ENCODE measurements at places on chromosomes 5 and 9. TPM values are rescaled to one million over a fixed set of nuclear protein-coding genes. Genes with fewer than 3 reads are reported as not detected.

- DNase-seq: no peak
- no peaks in the 10 kb centered on the region for H3K36me3 ChIP-seq
Measured at GRCh38 chr9:14311171-14311949, 2.6 kb downstream of the NFIB start.

DNA sequence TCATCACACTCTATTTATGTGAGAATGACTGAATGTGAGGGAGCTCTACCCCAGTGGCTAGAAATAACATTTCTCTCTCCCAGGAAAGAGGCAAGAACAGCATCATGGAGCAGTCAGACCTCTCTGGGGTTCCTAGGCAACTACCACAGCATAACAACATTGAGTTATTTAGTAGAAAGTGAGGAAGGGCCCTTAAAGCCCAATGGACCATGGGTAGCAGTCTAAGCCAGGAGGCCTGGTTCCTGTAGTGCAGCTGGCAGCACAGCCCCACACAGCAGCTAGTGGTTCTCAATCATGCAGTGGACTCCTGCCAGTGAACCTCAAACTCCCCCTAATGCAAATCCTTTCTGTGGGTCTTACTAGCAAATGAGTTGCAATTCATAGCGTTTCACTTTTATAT is 55.3 kb downstream of the SPEF2 start:
- H3K27me3 ChIP-seq: no peaks in the 10 kb centered on the region
- no peak overlapping the region for H3K4me3 ChIP-seq
- peak; percentile 65 for DNase-seq
- H3K36me3 ChIP-seq: peaks cover 30% of the 10 kb centered on the region
- H3K4me1 ChIP-seq: peaks cover 60% of the 10 kb centered on the region
- peak overlapping the region; percentile 77 for H3K27ac ChIP-seq

- peaks cover 44% of the 10 kb centered on the region for H3K36me3 ChIP-seq
- peaks cover 8% of the 10 kb centered on the region for H3K4me1 ChIP-seq
- H3K27ac ChIP-seq: no peak overlapping the region
- no peaks in the 10 kb centered on the region for H3K27me3 ChIP-seq
Measured at GRCh38 chr9:136910901-136911245, 24.6 kb downstream of the TRAF2 start.

DNA sequence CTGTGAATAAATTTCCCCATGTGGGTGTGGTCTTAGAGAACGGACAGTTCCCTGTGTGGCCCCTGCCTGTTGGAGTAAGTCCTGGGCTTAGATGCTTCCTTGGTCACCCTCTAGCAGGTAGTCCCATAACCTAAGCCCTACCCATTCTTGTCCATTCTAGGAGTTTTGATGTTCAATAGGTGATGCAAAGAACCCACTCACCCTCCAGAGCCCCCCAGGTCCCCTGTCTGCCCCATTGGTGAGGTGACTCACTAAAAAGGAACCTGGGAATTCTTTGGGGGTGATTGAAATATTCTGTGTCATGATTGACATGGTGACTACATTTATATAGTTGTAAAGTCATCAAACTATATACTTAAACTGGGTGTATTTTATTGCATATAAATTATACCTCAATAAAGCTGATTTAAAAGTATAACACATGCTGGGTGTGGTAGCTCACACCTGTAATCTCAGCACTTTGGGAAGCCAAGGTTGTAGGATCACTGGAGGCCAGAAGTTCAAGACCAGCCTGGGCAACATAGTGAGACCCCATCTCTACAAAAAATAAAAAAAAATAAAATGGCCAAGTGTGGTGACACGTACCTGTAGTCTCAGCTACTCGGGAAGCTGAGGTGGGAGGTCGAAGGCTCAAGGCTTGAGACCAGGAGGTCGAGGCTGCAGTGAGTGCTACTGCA is 20.8 kb upstream of the GTF3C5 start:
- no peak overlapping the region for H3K27ac ChIP-seq
- H3K4me1 ChIP-seq: no peaks in the 10 kb centered on the region
- H3K4me3 ChIP-seq: no peak overlapping the region
- peaks cover 16% of the 10 kb centered on the region for H3K27me3 ChIP-seq

- H3K4me3 ChIP-seq: no peak overlapping the region
- no peaks in the 10 kb centered on the region for H3K4me1 ChIP-seq
- no peak overlapping the region for H3K27ac ChIP-seq
Measured at GRCh38 chr9:4021621-4022213, 278.2 kb downstream of the GLIS3 start.

DNA sequence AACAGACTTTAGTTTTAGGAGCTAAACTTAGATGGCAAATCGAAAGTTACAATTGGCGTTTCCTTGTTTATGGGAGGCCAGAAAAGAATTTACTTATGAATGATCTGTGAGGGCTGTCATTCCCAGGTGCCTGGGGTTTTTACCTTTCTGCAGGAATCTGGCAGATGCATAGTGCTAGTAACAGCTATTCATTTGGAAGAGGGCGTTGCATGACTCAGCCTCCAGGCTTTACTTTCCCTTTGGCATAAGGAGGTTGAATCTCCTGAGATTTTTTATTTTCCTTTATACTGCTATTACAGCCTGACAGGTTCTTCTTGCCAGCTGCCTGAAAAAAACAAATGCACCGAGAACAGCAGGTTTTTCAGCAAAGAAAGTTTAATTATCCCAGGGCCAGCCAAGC is 30.0 kb downstream of the CARD6 start:
- peaks cover 5% of the 10 kb centered on the region for H3K27me3 ChIP-seq
- H3K27ac ChIP-seq: no peak overlapping the region
- H3K4me3 ChIP-seq: no peak overlapping the region

DNA sequence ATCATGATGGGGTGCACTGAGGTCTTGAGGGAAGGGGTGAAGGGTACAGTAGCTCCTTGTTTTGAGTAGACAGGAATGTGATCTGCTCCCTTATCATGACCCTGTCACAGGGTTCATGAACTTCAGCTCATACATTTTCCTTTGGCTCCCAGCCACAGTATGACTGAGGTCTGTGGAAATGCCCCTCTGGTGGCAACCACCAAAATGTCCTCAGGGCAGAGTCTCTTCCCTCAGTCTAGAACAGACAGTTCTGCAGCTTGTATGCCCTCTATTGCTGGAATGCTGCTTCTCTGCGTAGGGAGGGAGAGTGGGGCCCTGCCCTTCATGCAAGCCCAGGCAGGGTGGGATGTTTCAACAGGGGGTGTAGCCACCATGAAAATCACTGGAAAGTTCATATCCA is 53.8 kb upstream of the SNCAIP start:
- H3K4me3 ChIP-seq: no peak overlapping the region
- no peaks in the 10 kb centered on the region for H3K27me3 ChIP-seq
- no peaks in the 10 kb centered on the region for H3K36me3 ChIP-seq

GRCh38 chr5:172188033-172188892 is at the start of gene STK10:
Gene STK10 (minus strand): TSS chr5:172188224. CDS start chr5:172188042, 182 bp downstream.
- DNase-seq: peak; percentile 94
- no peaks in the 10 kb centered on the region for H3K27me3 ChIP-seq
- H3K36me3 ChIP-seq: peaks cover 25% of the 10 kb centered on the region
- H3K4me3 ChIP-seq: peak within 1 kb of the TSS; percentile 95
- H3K4me1 ChIP-seq: peaks cover 28% of the 10 kb centered on the region

DNA sequence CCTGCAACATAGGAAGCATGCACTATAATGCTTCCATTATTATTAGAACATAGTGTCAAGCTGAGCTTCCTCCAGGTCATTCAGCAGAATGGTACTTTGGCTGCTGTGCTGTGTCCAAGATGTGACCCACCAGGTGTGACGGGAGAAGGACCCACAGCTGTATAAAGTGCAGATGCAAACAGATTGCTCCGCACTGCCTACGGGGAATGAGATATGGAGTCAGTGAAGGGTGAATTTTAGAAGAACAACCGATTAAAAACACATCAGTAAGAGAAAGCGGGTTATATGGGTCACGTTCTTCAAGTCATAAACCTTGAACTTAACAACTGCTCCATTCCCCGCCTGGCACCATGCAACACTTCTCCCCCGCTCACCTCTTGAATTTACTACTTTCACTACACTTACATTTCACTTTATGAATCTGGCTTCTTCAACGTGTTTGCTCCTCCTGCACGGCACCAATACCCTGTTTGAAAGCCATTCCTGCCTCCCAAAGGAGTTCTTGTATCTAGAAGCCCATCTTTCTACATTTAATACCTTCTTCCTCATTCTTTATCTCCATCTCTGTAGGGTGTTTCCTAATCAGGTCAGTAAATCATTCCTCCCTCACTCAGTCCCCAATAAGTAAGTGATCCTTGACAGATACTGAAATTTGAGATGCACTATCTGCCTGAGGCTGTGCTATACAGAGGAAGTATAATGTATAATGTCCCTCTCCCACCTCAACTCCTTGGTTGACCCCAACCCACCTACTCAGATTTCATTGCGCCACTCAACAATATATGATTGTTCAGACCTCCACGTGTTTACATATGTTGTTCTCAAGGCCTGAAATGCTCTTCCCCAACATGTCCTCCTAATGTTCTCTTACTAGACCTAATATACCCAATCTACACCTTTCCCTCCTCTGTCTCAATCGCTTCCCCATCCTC is 25.9 kb downstream of the BRINP1 start:
- DNase-seq: no peak
- no peaks in the 10 kb centered on the region for H3K4me1 ChIP-seq
- H3K27me3 ChIP-seq: peaks cover 5% of the 10 kb centered on the region
- H3K36me3 ChIP-seq: no peaks in the 10 kb centered on the region
- H3K27ac ChIP-seq: no peak overlapping the region

GRCh38 chr5:109413458-109413857 is 3.7 kb upstream of the PJA2 start:
- peaks cover 3% of the 10 kb centered on the region for H3K36me3 ChIP-seq
- DNase-seq: no peak
- no peak overlapping the region for H3K27ac ChIP-seq

- peaks cover 12% of the 10 kb centered on the region for H3K36me3 ChIP-seq
- DNase-seq: no peak
- H3K4me1 ChIP-seq: peaks cover 9% of the 10 kb centered on the region
- H3K4me3 ChIP-seq: no peak overlapping the region
- H3K27ac ChIP-seq: no peak overlapping the region
Measured at GRCh38 chr9:95903398-95903797, 27.9 kb downstream of the ERCC6L2 start.

DNA sequence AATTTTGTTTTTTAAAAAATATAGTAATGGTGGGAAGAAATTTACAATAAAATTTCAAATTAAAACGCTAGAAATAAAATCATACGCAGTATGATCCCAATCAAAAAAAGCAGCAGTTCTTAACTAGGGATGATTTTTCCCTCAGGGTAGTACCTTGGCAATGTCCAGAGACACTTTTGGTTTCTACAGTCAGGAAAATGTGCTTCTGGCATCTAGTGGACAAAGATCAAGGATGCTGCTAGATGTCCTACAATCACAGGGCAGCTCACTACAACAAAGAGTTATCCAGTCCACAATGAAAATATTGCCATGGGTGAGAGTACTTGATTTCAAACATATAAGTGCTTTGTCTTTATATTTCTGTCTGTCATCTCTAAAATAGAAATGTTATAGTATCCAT is 400.2 kb upstream of the SGCD start:
- H3K36me3 ChIP-seq: no peaks in the 10 kb centered on the region
- H3K27me3 ChIP-seq: peaks cover 8% of the 10 kb centered on the region
- DNase-seq: no peak
- H3K27ac ChIP-seq: no peak overlapping the region
- H3K4me3 ChIP-seq: no peak overlapping the region

GRCh38 chr5:151258201-151258611 is 5.2 kb downstream of the GM2A start:
- peaks cover 22% of the 10 kb centered on the region for H3K4me1 ChIP-seq
- DNase-seq: no peak
- no peak overlapping the region for H3K4me3 ChIP-seq
- H3K27me3 ChIP-seq: no peaks in the 10 kb centered on the region
- no peak overlapping the region for H3K27ac ChIP-seq

GRCh38 chr5:52710310-52710971 is 77.3 kb upstream of the ITGA1 start:
- no peaks in the 10 kb centered on the region for H3K27me3 ChIP-seq
- no peak for DNase-seq
- H3K27ac ChIP-seq: no peak overlapping the region

DNA sequence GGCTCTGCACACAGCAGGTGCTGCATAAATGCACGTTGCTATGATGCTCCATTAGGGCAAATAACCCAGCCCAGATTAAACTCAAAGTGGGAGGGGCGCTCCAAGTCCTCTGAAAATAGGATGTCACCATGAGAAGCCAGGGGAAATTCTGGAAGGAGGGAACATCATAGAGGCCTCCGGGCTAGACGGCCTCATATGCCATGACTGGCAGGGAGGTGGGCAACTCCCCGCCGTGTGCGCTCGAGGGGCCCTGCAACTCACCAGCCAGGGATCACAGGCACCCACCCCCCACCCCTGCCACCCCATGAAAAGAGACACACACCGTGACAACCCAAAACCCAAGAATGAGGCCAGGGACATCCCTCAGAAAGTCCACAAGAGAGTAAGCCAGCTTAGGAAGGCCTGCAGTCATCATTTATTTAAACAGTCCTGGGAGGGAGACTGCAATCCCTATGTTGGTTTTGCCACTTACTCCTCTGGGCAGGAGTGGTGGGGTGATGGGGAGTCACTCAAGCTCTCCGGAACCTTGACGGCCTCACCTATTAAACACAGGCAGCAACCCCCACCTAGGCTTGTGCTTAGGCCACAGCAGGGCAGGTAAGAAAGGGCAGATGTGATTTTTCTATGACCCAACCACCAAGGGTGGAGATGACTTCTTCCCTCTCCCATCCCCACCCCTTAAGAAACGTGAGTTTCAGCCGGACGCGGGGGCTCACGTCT is 4.0 kb downstream of the VAV2 start:
- H3K4me3 ChIP-seq: no peak overlapping the region
- DNase-seq: no peak
- H3K4me1 ChIP-seq: no peaks in the 10 kb centered on the region
- H3K27me3 ChIP-seq: peaks cover 3% of the 10 kb centered on the region

DNA sequence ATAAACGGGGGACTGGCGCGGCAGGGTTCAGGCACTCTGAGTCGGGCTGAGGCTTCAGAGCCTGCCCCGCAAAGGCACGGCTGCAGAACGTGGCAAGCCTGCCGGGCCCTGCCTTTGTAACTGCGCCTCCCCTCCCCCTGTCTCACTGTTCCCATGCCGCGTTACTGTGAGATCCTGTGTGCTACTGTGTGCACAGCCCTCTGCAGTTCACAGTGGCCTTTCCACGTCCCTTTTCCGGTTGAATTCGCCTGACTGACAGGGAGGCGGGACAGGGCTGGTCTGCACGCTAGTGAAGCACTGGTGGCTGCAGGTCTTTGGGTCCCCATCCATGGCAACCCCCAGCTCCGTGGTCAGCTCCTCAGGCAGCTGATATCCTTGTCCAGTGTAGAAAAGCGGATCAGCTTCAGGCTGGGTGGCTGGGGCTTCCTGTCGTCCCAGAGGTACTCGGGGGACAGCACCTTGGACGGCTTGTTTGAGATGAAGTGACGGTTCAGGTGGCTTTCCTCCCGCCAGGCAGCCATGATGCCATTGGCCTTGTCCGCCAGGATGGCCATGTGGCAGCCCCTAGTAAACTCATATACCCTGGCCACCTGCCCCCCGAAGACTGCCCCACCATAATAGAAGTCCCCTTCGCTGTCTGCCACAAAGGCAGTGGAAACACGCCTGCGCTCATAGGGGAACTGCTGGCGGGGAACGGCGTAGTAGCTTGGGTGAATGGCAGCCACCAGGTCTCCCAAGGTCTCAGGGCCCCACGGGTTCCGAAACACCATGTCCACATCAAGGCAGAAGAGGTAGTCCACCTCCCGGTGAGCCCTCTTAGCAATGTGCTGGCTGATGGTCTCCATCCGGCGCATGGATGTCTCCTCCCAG is 10.3 kb downstream of the GBGT1 start:
- DNase-seq: no peak
- no peaks in the 10 kb centered on the region for H3K36me3 ChIP-seq
- no peaks in the 10 kb centered on the region for H3K27me3 ChIP-seq
- no peak overlapping the region for H3K27ac ChIP-seq
- H3K4me1 ChIP-seq: no peaks in the 10 kb centered on the region

CATSPER3 gene
- 0.69 TPM for total RNA-seq

LCN12 gene
- total RNA-seq: 1.5 TPM

IL4 gene
- total RNA-seq: 0.32 TPM

TLE1 gene
- 0.23 TPM for total RNA-seq

CEP72 gene
- 26.4 TPM for total RNA-seq

GFM2 gene
- 40.4 TPM for total RNA-seq

AQP7 gene
- not detected for total RNA-seq

GABRB2 gene
- total RNA-seq: not detected

All from activated CD4-positive, alpha-beta T cell treated with anti-CD3 and anti-CD28 coated beads for 36 hours (primary cell).